ENCODE measurements at places on chromosomes 2 and 18.

DNA sequence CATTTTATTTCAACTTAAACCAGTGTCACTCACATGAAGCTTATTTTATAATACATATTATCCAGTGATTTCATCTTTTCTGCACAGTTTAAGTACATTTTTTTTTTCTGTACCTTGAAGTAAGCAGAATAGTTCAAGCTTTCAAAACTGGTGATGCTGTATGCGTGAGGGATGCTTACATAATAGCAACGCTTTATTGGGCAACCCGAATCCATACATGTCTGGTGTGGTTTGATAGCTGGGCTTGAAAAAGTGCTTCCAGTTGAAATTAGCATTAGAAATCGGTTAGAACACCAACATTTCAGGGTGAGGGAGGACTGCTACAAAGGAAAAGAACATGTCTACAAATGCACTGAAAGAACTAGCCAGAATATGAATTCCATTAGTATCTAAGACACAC is 117.4 kb downstream of the MBP start:
- no peak for DNase-seq
- H3K36me3 ChIP-seq: peaks cover 6% of the 10 kb centered on the region
- peaks cover 20% of the 10 kb centered on the region for H3K4me1 ChIP-seq
- no peaks in the 10 kb centered on the region for H3K27me3 ChIP-seq
- H3K4me3 ChIP-seq: peak overlapping the region; percentile 51

GRCh38 chr2:191760655-191761262 is 82.8 kb downstream of the NABP1 start:
- no peaks in the 10 kb centered on the region for H3K36me3 ChIP-seq
- DNase-seq: no peak
- H3K27ac ChIP-seq: no peak overlapping the region
- no peaks in the 10 kb centered on the region for H3K27me3 ChIP-seq
- H3K4me3 ChIP-seq: no peak overlapping the region
- H3K4me1 ChIP-seq: no peaks in the 10 kb centered on the region

GRCh38 chr2:118817469-118817868 is 30.0 kb downstream of the EN1 start:
- H3K36me3 ChIP-seq: no peaks in the 10 kb centered on the region
- no peak overlapping the region for H3K4me3 ChIP-seq
- no peak overlapping the region for H3K27ac ChIP-seq
- DNase-seq: no peak
- peaks cover 14% of the 10 kb centered on the region for H3K27me3 ChIP-seq

DNA sequence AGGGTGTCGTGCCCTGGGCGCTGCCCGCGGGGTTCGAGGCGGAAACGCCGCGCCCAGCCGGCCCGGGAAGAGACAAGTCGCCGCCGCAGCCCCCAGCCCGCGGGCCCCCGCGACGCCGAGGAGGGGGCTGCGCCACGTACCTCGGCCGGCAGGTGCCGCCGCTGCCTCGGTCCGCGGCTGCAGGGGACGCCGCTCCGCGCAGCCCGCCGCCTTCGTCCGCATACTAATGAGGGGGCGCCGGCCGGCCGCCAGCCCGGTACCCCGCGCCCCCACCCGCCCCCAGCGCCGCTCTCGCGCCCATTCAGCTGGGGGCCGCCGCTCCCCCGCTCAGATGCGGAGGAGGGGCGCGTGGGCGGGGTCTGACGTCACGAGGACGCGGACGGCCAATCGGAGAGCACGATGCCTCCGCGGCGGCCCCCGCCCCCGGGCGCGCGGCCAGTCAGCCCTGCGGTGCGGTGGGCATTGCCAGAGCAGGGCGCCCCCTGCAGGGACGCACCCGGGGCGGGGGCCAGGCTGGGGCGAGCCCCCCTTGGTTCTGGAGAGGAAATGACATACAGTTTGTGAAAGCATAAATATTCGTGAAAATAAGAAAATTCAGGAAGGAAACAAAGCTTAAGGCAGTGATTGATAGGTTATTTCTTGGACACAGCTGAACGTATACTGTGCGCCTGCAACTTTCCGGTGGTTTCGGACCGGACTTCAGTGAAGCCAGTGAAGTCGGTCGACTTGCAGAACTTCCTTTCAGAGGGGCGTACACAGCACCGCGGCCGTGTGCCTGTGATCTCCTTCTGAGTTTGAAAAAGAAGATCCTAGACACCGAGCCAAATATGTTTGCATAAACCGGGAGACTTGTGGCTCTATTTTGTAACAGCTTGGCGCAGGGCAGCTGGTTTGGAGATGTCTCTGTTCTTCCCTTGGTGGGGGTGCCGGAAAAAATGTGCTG is at the start of gene ST3GAL5:
Gene ST3GAL5, minus strand, starts transcription at position 307 of the 943 bp plus-strand sequence. Its CDS starts 85 bp downstream, at position 222.
- H3K36me3 ChIP-seq: no peaks in the 10 kb centered on the region
- no peaks in the 10 kb centered on the region for H3K27me3 ChIP-seq
- peak; percentile 98 for DNase-seq

GRCh38 chr2:179932786-179933185 is 71.4 kb upstream of the ZNF385B start:
- DNase-seq: no peak
- H3K36me3 ChIP-seq: no peaks in the 10 kb centered on the region
- H3K4me3 ChIP-seq: no peak overlapping the region
- H3K4me1 ChIP-seq: no peaks in the 10 kb centered on the region
- H3K27ac ChIP-seq: no peak overlapping the region
- no peaks in the 10 kb centered on the region for H3K27me3 ChIP-seq
